Regular cardiac myocyte (primary cell): ENCODE measurements at places on chromosomes 1 and 21. TPM values are rescaled to one million over a fixed set of nuclear protein-coding genes. Genes with fewer than 3 reads are reported as not detected.

Gene C1orf94
- not detected in 2 replicates for total RNA-seq

Gene ACTL8
- 0.19 TPM in 1 of 2 replicates, not detected in the other for total RNA-seq

Gene OR6K3
- not detected in 2 replicates for total RNA-seq

Gene LDLRAD1
- total RNA-seq, result not detected in 2 replicates

Gene FAM163A
- total RNA-seq, result under 0.01 TPM in 1 of 2 replicates, not detected in the other

Gene OR2L3
- total RNA-seq, result not detected in 2 replicates

Gene OPRD1
- not detected in 2 replicates for total RNA-seq

Gene SMCP
- total RNA-seq, result not detected in 2 replicates

Gene FCRL3
- total RNA-seq, result not detected in 2 replicates

Gene ATF3
- 5.4 and 14.9 TPM in 2 replicates for total RNA-seq

Gene B4GALT2
- 75.3 and 79.8 TPM in 2 replicates for total RNA-seq

Gene ANGPTL3
- total RNA-seq, result not detected in 2 replicates

Gene ZNF648
- total RNA-seq, result not detected in 2 replicates

Gene SDHB
- total RNA-seq, result 106 and 146 TPM in 2 replicates

Gene CYP4A11
- not detected in 2 replicates for total RNA-seq

Gene RXFP4
- total RNA-seq, result under 0.01 TPM in 1 of 2 replicates, not detected in the other

Gene FLG2
- not detected in 2 replicates for total RNA-seq

Gene CRYZL1
- 23.6 and 28.8 TPM in 2 replicates for total RNA-seq

Gene LCE2A
- total RNA-seq, result not detected in 2 replicates

Gene MYBPH
- total RNA-seq, result not detected in 2 replicates

Gene PTGS2
- total RNA-seq, result 38.2 and 47.4 TPM in 2 replicates

Gene SPRR1B
- not detected in 2 replicates for total RNA-seq

Gene CLDN14
- total RNA-seq, result 0.85 TPM in 1 of 2 replicates, not detected in the other

Gene DPM3
- 27.6 and 28.0 TPM in 2 replicates for total RNA-seq

Gene KLHDC9
- total RNA-seq, result 0.28 and 0.38 TPM in 2 replicates

Gene VWA1
- 2.9 and 9.0 TPM in 2 replicates for total RNA-seq

Gene KIF26B
- total RNA-seq, result 0.96 and 9.3 TPM in 2 replicates

Gene SAMD13
- total RNA-seq, result 0.56 and 0.77 TPM in 2 replicates

Gene SLC50A1
- total RNA-seq, result 26.6 and 27.3 TPM in 2 replicates

Gene EPHA8
- not detected in 2 replicates for total RNA-seq

Gene BSND
- total RNA-seq, result not detected in 2 replicates

Gene CRNN
- total RNA-seq, result not detected in 2 replicates

Gene TAGLN2
- 160 and 484 TPM in 2 replicates for total RNA-seq

Gene CASZ1
- under 0.01 and 0.56 TPM in 2 replicates for total RNA-seq

Gene SNAP47
- total RNA-seq, result 37.8 and 45.1 TPM in 2 replicates

Gene CAPN2
- total RNA-seq, result 286 and 401 TPM in 2 replicates

Gene PADI3
- not detected in 2 replicates for total RNA-seq

Gene PHF13
- total RNA-seq, result 6.9 and 9.3 TPM in 2 replicates

Gene AMY1C
- total RNA-seq, result not detected in 2 replicates

Gene PTGER3
- 0.77 and 1.1 TPM in 2 replicates for total RNA-seq

Gene ATAD3C
- not detected in 2 replicates for total RNA-seq

Gene WNT4
- under 0.01 TPM in 1 of 2 replicates, not detected in the other for total RNA-seq

Gene WLS
- total RNA-seq, result 85.1 and 116 TPM in 2 replicates

Gene CYP4Z1
- not detected in 2 replicates for total RNA-seq

Gene SV2A
- 8.7 and 10.2 TPM in 2 replicates for total RNA-seq
